Mammary epithelial cell (primary cell): ENCODE measurements at places on chromosomes 1 and 21. TPM values are rescaled to one million over a fixed set of nuclear protein-coding genes. Genes with fewer than 3 reads are reported as not detected.

- no peak for DNase-seq
Measured at GRCh38 chr1:248860007-248860406, 1.1 kb upstream of the ZNF692 start.

TRIM17 gene
- total RNA-seq = 6.7 TPM

CELA3A gene
- not detected for total RNA-seq

ADAMTS4 gene
- total RNA-seq = 0.17 TPM

DNA sequence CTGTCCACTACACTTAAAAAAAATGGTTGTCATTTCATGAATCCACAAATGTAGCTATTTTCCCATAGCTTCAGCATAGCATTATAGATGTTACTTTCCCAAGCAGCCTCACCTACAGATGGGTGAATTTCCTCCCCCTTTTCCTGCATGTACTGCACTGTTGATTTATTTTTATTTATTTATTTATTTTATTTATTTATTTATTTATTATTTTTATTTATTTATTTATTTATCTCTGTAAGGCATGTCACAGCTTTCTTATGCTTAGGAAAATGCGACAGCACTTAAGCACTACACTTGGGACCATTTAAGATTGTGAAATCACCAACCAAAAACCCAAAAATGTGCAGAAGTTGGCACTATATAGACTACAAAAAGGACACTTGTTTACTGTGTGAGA, 4.9 kb downstream of the CD1A start:
- no peak for DNase-seq

LYPD8 gene
- 1.7 and 2.4 TPM in 2 replicates for total RNA-seq

GBP3 gene
- 27.2 TPM for total RNA-seq
